ENCODE measurements at places on chromosomes 6 and 20.

DNA sequence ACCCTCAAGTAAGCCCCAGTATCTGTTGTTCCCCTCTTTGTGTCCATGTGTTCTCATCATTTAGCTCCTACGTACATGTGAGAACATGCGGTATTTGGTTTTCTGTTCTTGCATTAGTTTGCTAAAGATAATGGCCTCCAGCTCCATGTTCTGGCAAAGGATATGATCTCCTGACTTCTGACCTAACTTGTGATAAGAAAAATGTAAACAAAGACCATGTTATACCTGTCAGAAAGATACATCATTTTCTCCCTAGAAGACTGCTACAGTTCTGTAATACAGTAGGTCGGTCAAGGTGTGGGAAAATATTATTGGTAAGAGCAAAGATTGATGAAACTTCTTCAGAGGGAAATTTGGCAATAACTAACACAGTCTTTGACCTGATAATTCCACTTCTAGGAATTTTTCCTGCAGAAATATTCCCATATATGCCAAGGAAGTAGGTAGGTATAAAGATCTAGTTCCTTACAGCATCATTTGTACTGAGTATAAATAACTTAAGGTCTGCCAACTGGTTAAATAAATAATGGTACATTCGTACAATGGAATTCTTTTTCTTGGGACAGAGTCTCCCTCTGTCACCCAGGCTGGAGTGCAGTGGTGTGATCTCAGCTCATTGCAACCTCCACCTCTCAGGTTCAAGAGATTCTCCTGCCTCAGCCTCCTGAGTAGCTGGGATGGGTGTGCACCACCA, 19.1 kb upstream of the FKBP5 start:
- DNase-seq = no peak

DNA sequence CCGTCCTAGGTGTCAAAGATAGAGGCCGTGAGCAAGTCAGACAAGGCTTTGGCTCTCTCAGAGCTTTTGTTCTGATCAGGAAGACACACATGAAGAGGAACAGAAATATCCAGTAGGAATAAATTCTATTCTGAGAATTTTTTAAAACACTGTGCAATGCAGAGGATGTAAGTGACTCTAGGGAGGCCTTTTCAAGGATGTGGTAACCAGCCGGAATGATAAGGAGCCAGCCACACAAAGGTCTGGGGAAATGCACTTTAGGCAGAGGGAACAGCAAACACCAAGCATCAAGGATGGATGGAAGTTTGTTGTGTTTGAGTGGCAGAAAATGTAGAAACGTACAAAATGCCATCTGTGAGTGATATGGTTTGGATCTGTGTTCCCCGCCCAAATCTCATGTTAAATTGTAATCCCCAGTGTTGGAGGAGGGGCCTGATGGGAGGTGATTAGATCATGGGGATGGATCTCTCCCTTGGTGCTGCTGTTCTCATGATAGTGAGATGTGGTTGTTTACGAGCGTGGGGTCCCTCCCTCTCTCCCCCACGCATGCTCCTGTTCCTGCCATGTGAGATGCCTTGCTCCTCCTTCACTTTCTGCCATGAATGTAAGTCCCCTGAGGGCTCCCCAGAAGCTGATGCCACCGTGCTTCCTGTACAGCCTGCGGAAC, 93.6 kb upstream of the CDYL start:
- no peak for DNase-seq

DNA sequence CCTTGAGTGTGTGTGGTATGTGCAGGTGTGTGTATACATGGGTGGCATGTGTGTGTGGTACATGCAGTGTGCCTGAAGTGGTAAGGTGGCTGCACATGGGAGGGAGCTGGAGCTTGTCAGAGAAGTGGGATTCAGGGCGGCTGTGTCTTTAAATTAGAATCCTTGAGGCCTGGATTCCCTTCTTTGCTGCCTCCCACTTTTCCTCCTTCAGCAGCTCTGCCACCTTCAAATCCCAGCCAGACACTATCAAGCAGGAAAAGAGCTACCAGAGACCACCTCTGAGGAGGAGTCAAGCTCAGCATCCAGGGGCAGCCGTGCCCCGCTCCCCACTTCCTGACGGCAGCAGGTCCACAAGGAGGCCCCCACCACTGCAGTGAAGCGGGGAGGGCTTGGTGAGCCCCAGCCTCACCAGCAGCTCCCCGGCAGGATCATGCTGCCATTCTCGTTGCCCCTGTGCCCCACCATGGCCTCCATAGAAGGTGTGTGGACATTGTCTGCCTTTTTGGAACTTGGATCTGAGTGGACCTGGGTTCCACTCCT, 131.0 kb upstream of the MLN start:
- DNase-seq = no peak

DNA sequence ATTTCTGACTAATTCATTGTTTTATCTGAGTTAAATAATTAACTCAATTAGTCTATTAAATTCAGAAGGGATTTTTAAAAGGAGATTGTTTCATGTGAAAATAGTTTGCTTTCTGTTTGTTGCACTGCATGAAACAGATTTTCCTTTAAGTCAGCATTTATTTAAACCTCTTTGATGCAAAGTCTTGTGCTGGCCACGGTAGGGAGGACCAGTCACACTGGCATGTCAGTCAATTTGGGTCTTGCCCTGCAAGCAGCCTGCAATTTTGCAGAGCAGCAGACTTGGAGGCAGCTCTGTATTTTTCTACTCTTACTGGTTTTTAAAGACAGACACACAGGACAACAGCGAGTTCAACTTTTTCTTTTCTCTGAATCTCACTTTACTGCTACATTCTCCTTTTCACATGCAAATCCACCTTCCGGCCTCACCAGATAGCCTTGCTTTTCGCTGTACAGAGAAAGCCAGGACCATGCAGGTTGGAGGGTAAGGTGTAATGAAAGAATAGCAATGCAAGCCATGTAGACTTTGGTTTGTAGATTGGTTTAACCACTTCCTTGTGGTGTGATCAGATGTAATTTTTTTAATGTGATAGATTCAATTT, 689.9 kb upstream of the AGPAT4 start:
- DNase-seq = peak; percentile 55

GRCh38 chr6:11462742-11463397, 74.7 kb upstream of the TMEM170B start:
- no peak for DNase-seq

DNA sequence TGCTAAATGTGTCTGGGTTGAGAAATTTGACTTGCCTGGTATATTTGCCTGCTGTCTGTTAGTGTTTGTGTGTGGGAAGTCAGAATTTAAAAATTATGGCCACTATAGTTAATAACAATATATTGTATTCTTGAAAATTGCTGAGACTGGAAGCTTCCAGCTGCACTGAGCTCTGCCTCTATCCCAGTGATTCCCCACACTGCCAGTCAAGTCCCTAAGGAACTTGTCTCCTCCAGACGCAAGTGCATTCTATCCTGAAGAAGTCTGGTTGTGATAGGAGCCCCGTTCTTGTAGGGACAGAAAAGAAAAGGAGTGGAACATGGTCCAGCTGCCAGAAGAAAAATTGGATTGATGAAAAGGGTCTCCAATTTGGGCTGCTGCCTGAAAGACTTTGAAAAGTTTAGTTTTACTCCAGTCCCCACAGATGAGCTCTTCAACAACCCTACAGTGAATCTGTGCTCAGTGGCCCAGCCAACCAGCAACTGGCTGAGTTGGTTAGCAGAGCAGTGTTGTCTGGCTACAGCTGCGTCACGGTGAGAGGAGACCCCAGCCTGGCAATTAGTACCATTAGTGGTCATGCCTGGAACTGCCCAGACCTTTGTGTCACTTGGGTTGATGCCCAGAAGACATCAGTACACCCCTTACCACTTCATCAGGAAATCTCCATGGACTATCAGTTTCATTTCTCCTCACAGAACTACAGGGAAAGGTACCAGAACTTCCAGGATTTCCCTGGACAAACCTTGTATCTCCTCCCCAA, 183.1 kb upstream of the MCHR2 start:
- no peak for DNase-seq

- DNase-seq = peak; percentile 54
These were observed 143.7 kb downstream of the KLHL32 start for GRCh38 chr6:97068211-97068610.

- DNase-seq = no peak
These were observed 295.6 kb upstream of the PLN start for GRCh38 chr6:118252474-118252873.

DNA sequence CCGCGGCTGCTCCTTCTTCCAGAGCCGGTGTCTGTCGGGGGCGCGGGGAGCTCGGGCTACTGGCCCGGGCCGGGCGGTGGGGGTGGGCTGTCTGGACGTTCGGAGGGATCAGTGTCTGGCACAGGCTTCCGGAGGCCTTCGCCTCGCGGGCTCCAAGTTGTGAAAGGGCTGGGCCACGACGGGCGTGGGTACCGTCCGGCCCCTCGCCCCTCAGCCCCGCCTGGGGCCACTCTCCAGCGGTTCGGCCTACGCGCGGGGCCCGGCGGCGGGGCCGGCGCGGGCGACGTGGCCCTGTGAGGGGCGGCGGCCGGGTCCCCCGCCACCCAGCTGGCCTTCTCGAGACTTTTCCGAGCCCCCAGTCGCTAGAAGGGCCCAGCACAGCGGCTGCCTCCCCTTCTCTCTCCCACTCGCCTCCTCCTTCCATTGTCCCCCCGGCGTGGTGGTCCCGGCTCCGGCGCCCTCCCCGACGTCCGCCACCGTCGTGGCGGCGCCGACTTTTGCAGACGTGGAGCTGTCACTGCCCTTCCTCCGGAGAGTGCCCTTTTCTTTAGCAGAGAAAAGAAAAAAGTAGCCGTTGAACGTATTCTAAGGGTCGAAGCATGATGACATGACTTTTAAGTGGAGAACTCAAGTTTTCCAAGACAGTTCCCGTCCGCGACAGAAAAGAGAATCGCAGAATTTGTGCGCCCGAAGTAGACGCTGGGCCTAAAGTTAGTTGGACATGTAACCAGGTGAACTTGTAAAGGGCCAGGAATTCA, 571 bp downstream of the ITCH start:
- DNase-seq = peak; percentile 50

DNA sequence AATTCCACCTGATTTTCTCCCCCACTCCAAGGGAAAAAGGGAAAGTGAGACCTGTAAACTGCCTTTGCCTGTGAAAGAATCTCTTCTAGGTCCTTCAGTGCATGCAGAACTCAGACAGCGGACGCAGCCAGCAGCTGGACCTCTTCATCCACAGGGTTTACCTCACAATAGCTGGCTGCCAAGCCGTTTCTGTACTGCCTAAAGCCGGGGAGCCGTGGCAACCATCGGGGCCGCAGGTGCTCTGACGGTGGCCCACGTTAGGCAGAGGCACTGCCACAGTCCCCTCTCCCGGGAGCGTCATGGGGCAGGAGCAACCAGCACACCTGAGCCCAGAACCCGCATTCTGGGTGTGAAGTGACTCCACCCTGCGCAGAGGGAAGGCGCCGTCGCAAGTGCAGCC, 206.1 kb downstream of the TTLL2 start:
- no peak for DNase-seq

DNA sequence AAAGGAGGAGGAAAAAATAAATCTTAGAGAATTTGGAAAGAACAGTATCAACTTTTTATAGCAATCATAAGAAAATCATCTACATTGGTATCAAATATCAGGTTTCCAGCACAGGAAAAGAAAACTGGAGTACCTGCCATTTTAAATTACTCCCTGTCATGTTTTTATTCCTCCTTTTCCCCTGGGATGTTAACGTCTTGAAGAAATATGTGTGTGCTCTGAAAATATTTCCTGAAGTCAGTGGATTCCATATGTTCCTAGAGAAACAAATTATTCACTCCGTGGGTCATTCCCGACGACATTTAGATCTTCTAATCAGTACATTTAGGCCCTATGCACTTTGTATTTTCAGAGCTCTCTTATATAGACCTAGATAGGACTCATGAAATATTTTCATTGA, 42.0 kb upstream of the RSPO3 start:
- no peak for DNase-seq

- no peak for DNase-seq
These were observed 63.7 kb upstream of the POPDC3 start for GRCh38 chr6:105243487-105243886.

DNA sequence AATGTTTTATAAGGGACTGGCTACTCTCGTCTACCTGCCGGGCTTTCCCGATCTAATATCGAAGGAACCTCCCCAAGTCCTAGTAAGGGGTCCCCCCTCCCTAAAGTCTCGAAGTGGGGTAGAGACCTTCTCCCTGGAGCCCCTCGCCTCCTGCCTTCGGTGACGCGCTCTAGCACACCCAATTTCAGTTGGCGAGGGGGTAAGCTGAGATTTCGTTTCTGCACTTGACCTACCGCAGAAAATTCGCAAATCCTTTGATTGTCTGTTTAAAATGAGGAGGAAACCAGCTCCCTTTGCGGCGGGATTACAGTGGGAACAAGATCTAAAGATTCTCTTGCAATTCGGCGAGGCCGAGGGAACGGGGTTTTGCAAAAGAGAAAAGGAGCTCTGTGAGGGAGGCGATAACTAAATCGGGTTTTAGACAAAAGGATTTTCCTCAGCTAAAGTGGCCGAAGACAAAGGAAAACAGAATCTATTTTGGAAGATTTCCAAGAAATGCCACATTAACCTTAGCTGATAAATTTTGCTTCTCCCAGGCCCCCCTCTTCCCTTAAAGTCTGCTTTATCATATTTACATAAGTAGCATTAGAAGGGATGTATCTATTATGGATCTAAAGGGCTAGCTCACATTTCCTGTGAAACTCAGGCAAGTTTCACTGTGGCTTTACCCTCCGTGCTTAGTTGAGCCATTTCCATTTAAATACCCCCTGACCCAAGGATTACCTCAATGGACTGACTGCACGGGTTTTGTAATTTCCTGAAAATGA, 8.4 kb downstream of the SIM1 start:
- peak; percentile 46 for DNase-seq

GRCh38 chr6:7157752-7158616, 50.2 kb downstream of the RREB1 start:
- peak; percentile 40 for DNase-seq

GRCh38 chr20:46928580-46929132, 34.0 kb downstream of the EYA2 start:
- DNase-seq = peak; percentile 16

GRCh38 chr20:37315021-37315451, 25.6 kb downstream of the MANBAL start:
- DNase-seq = no peak

DNA sequence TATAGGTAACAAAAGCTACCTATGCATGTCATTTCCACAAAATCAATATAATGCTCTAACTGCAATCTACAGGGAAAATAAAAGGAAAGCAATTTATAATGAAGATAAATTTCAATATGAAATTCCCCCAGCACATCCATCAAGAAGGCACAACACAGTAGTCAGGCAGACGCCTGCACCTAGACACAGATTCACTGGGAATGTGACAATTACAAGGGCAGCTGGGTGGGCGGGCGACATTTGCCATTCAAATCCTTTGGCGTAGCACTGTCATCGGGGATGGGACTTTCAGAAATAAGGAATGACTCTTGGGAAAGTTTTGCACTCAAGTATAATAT, 60.4 kb downstream of the SULF2 start:
- no peak for DNase-seq

DNA sequence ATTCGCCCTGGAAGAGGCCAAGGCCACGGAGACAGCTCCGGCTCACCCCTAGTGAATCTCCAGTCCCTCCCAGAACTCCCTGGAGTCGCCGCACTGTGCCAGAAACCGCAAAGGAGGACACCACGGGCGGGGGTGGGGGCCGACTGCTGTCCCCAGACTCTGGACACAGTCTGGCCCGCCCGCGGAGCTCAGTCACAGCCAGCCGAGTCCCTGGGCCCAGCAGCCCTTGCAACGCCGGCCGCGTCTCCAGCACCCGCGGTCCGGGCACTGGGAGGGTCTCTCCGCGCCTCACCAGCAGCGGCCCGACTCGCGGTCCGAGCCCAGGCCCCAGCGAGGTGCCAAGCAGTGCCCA, 518 bp downstream of the PEX6 start:
- DNase-seq = peak; percentile 60

Data from GM23338 (cell line).